GM23338 (cell line): ENCODE measurements at places on chromosomes 4 and X. TPM values are rescaled to one million over a fixed set of nuclear protein-coding genes. Genes with fewer than 3 reads are reported as not detected.

Gene CYLC1
- total RNA-seq: not detected in 2 replicates

Gene CYP4V2
- total RNA-seq: 3.1 and 3.4 TPM in 2 replicates

Gene GRPR
- total RNA-seq: 14.3 and 16.5 TPM in 2 replicates

GRCh38 chrX:154092371-154092770 lies 5.1 kb downstream of the MECP2 start:
- no peak for DNase-seq

- DNase-seq: no peak
Measured at GRCh38 chr4:31134720-31135119, 414.6 kb downstream of the PCDH7 start.

- DNase-seq: no peak
Measured at GRCh38 chrX:31092970-31093638, 21.3 kb upstream of the FTHL17 start.

- no peak for DNase-seq
Measured at GRCh38 chr4:171817026-171817425, 3.8 kb downstream of the GALNTL6 start.

GRCh38 chr4:1193206-1194009 lies 21.0 kb upstream of the SPON2 start:
- DNase-seq: no peak

DNA sequence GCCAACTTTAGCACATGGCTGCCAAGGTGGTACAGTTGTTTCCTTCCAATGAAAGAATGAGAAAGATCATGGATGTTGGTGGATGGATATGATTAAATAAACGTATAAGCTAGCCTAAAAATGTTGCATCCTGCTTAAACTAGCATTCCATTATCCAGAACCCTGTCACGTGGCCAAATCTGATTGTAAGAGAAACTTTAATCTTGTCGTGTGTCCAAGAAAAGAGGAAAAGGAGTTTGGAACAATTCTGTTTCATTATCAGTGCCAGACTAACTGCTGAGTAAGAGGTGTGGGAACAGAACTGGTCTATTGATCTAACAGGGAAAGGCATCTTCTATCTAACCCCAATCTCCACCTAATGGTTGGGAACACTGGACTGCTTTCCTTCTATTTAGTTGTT lies 325.2 kb upstream of the BMP3 start:
- no peak for DNase-seq
